SJCRH30 (cell line): ENCODE measurements at places on chromosomes 1 and 21.

GRCh38 chr1:206717674-206717989 is 32.9 kb downstream of the MAPKAPK2 start:
- DNase-seq = no peak

GRCh38 chr1:229035748-229036082 is 235.2 kb upstream of the RAB4A start:
- DNase-seq = no peak

- no peak for DNase-seq
Observed at GRCh38 chr1:23029337-23029736, 10.1 kb downstream of the KDM1A start.

DNA sequence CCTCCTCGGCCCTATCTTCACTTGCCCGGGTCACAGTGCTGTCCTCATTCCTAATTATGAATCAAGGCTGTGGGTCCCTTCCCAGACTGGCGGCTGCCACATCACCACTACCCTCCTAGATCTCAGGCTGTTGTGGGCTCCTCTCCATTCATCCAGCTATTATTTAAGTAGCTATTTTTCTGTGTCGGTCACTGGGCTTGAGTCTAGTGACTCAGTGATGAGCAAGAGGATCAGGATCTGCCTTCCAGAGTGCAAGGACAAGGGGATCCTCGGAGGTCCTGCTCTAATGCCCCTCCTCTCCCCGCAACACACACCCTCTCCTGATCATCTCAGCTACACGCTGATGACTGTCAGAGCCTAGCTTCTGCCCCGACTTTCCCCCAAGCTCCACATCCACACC is 34.1 kb downstream of the CDCP2 start:
- no peak for DNase-seq

DNA sequence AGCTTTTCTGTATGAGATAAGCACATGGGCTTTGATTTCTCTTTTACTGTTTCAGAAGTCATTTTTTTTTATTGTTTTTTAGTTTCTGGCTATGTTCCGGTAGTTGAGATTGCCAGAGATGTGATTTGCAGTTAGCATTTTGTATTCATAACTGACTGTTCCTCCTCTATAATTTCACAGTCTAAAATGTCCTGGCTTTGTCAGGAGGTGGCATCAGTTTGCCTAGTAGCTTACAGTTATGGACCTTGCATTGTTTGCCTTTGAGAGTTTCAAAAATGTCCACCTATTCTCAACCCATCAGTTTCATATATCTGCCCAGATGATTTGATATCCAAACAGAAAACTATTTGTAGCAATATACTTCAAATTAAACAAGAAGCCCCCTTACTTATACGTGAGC is 39.5 kb upstream of the ST6GALNAC3 start:
- DNase-seq = no peak

GRCh38 chr1:162279136-162279498 is 97.5 kb downstream of the SPATA46 start:
- DNase-seq = no peak
